ENCODE measurements at places on chromosomes 12 and 14.

DNA sequence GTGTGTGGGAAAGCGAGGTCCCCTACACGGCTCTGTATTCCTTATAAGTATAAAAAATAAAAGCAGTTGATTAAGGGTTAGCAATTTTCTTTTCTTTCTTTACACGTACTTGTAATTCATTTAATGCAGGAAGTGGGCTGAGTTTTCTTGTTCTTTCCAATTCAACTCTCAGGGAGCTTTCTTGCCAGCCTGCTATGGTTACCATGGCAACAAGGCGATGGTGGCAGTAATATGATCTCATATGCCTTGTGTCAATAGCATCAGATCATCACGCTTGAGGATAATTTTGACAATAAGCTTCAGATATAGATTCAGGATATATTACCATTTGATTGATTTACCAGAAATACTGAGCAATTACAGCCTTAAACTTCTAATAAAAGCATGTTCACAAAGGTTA is 466.5 kb downstream of the APAF1 start:
- peak; percentile 78 for DNase-seq

DNA sequence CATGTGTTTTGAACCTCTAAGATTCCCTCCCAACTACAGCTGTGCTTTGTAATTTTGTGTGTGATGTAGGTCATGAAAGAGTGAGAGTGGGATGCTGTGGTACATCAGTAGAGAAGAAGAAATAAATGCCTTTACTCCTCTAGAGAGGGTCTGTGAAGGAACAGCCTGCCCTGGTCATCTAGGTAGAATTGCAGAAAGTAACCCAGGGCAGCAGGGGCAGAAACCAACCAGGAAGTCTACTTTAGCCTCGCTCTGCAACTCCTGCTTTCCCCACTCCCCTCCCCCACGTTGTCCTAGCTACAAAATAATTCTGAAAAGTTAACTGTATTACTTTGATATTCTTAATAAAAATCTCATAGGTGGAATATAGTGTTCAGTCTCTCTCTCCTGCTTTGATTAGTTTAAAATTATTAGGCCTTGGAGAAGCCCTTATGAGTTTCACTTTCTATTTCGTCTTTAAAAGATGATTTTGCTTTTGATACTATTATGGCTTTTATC is 7.5 kb downstream of the TBK1 start:
- DNase-seq, result no peak

- DNase-seq, result peak; percentile 40
Measured at GRCh38 chr12:12915656-12916055, 24.3 kb downstream of the GPRC5A start.

DNA sequence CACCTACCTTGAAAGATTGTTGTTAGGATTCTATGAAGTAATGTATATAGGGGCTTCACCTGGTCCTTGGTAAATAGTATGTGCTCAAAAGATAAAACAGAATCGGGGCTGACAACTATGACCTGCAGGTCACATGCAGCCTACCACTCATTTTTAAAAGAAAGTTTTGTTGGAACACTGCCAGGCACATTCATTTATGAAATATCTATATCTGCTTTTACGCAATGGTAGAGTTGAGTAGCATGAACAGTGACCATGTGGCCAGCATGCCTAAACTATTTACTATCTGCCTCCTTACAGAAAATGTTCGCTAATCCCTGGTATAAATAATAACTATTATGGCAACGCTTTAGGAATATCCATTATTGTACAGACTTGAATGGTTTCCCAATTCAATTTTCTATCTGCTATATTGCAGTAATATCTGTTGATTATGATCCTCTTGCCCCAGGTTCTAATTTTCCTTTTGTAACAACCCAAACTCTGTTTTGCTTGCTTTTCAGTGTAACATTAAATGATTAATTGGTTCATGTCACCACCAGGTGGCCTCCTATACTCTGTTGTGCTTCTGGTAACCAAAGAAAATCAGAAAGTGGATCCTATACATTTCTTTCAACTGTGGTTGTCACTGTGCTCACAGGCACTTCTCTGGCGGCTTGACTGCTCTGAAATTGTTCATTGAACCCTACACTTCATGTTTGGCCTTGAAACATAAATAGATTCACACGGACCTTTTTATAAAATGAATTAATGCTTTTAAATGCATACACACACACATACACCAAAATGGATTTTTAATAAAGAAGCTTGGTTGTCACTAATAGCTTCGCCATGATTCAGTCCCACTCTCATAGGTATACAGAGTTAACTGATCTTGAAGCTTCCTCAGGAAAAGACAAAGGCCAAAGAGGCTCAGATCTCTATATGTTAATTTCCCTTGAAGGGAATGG is 227.7 kb upstream of the NPAS3 start:
- DNase-seq, result peak; percentile 49

DNA sequence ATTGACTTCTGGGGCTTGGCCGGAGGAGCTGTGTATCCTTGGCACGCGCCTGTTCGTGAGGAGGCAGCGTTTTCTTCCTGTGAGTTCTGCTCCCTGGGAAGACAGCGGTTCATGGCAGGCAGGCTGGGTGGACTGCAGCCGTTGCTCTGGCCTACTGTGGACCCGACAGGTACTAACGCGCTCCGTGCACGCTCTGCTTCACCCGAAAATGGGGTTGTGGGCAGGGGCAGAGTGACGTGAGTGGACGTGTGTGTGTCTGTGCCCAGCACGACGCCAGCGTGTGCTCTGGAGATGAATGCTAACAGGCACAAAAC is 179.1 kb downstream of the KIF26A start:
- no peak for DNase-seq

GRCh38 chr14:32559590-32559989 is 230.5 kb downstream of the AKAP6 start:
- DNase-seq, result no peak

GRCh38 chr12:65532162-65532561 is 253.7 kb downstream of the MSRB3 start:
- DNase-seq, result no peak

DNA sequence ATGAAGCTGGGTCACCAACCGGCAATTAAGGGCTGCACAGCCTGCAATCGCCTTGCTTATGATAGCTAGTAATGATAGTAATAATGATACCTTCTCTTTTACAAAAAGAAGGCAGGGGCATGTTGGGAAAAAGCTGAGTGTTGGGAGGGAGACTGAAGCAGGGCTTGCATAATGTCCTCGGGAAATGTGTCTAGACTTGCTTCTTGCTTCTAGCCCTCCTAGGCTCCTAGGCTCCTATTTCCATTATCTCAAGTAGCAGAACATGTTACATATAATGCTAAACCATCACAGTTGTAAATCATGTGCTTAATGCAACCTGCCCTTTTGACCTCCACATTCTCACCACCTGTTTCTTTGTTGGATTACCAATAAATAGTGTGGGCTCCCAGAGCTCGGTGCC is 18.7 kb downstream of the RERGL start:
- DNase-seq, result no peak

DNA sequence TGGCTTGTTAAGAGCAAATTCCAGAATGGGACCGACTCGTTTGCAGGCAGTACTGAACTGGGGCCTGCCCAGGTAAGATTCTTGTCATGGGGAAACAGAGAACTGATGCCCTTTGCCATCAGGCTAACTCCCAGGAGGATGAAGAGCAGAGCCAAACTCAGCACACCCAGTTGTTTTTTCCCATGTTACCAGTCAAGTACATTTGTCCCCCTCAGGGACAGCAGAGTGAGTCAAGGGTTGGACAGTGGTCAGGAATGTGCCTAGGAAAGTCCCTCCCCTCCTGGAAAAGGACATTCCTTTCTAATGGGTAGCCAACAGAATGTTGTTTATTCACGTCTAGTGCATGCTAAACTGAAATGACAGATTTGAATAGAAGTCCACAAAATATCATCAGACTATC is 1.6 kb downstream of the ART4 start:
- no peak for DNase-seq

GRCh38 chr12:94026596-94026995 is 121.8 kb upstream of the PLXNC1 start:
- DNase-seq, result peak; percentile 29

Data from NCI-H2171 (cell line).